ENCODE measurements at places on chromosomes 7 and 10.
A peak's percentile ranks its signal among the peaks of the same experiment; 100 is the strongest.

DNA sequence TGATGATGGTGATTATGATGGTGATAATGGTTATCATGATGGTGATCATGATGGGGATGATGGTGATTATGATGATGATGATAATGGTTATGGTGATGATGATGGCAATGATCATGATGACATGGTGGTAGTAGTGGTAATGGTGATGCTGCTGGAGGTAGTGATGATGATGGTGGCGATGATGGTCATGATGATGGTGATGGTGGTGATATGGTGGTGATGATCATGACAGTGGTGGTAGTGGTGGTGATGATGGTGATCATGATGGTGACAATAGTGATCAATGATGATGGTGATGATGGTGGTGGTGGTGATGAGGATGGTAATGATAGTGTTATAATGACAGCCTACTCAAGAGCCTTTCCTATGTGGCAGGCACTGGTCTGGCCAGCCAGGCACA lies 31.8 kb upstream of the DPYSL4 start:
- DNase-seq, result no peak

- DNase-seq, result peak; percentile 64
Observed at GRCh38 chr10:43396061-43396927, 12.7 kb downstream of the HNRNPF start.

DNA sequence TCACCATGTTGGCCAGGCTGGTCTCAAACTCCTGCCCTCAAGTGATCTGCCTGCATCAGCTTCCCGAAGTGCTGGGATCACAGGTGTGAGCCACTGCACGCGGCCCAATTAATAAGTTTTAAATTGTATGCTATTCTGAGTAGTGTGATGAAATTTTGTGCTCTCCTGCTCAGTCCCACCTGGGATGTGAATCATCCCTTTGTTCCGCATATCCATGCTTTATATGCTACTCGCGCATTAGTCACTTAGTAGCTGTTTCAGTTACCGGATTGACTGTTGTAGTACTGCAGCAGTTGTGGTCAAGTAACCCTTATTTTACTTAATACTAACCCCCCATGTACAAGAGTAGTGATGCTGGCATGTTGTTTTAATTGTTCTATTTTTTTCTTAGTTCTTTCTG lies 47.3 kb upstream of the OIT3 start:
- no peak for DNase-seq

DNA sequence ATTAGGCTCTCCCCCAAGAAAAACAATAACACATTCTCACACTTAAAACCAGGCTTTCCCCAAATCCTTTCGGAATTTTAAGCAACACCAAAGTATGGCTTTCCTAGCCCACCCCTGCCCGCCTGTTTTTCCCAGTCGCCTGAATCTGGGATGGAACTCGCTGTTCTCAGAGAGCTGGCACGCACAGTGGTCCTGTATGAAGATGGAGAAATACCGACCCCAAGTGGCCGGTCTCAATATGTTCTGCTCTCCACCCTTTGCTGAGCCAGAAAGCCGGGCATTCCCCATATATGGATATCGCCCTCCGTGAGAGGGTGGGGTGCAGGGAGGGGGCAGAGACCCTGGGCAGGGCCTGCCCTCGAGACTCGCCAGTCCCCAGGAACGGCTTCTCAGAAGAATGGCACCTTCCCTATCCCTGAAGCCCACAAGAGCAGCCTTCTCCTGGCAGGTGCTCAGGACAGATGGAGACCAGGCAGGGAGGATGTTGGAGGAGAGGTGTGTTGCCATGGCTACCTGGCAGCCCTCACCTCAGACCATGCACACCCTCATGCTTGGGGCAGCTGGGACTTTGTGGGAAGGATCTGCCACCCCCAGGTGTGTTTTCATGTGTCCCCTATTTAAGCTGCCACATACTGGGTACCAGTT lies 3.4 kb downstream of the TACR2 start:
- no peak for DNase-seq

DNA sequence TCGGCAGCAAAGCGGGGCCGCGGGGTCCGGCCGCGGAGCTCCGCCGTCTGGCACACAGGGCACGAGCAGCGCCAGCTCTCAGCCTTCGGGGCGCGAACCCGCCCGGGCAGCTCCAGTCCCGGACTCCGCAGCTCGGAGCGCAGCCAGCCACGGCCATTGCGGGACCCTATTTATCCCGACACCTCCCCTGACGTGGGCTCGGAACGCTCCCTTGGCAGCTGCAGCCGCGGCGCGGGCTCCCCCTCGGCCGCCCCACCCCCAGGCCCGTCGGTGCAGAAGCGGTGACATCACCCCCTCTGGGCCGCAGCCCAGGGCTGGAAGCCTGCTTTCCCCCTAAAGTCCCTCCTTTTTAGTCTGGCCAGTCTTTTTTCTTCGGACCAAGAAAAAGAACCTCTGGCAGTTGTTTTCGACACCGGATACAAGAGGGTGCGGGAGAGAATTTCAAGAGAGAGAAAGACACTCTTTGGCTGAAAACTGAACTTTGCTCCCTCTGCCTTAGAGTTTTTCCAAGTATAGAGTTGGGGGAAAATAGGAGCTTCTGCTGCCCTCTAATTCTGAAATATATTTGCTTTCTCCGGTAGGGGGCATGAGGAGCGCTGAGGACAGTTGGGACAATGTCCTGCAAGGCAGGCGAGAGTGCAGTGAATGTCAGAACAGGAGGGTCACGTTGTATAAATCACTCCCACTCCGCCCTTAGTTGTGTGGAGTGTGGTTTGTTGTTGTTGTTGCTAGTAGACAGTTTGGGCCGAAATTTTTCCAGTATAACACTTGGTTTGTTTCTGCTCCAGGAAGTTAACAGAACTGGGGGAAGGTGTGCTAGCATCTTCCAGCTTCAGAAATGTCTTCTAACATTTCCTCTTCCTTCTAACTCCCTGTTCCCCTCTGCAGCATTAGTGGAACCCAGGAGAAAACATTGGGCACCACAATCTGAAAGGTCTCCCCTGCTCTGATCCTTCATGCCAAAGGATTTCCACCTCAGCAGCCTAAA lies at the start of gene SFRP4:
TSS of gene SFRP4 (minus strand) at position 145 of the 988 bp plus-strand sequence. CDS start 280 bp downstream, outside the sequence.
- DNase-seq, result peak; percentile 27

DNA sequence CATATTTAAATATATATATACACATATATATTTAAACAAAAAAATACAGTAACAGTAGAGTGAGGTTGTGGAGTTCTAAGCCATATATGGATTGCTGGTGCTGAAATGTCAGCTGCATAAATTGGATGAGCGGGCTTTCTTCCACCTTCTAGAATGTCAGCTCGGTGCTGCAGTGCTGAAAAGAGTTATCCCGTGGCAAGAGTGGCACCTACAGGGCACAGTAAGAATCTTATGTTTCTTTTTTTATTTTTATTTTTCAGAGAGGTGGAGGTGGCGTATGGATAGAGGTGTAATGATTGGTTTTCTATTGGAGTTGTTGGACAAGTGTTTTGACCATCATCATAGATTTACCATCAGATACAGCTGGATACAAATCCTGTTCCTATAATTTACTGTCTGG lies 86.2 kb upstream of the DYNC1I1 start:
- no peak for DNase-seq

- DNase-seq, result no peak
Observed at GRCh38 chr10:100899171-100899570, 13.6 kb upstream of the SLF2 start.

DNA sequence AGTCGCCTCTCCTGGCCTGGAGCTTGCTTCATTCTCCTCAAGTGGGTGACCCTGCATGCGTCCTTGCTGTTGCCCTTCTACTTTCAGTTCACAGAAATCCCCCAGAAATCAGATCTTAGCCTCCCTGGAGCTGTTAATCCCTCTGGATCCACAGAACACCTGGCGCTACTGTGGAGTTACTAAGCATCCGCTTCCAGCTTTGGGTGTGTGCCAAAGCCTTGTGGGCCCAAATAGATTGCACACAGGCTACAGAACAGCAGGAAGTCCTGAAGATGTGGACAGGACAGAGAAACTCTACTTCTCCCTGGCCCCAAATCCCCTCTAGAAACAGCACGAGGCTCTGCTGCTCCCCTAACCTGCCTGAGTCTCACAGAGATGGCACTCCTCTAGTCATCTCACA lies 36.6 kb upstream of the PDLIM1 start:
- DNase-seq, result no peak

DNA sequence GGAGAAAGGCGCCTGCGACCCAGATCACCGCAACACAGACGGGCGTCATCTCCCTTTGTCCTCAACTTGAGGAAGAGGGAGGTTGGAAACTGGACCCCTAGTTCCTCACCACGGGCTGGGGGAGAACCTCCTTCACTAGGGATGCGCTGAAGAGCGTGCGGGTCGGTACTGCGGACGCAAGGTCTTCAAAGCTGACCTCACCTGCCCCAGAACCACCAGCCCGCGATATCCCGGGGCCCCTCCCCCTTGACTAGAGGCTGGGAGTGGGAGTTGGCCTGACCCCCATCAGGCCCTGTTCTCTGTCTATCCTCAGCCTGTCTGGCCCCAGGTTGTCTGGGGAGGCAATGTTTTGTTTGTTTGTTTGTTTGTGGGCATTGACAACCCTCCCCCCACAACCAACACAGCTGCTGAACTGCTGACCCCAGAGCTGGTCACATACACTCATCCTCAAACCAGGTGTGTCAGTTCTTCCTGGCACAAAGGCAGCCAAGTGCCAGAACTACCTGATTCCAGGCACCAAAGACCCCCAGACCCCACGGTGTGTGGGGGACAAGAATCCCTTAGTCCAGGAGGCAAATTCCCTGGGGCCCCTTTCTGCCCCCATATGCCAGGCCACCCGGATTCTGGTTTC lies 2.9 kb downstream of the NPM3 start:
- no peak for DNase-seq

- DNase-seq, result no peak
Observed at GRCh38 chr10:69486922-69487730, 35.9 kb downstream of the TSPAN15 start.

- DNase-seq, result no peak
Observed at GRCh38 chr10:50393784-50394467, 142.6 kb upstream of the ASAH2 start.

DNA sequence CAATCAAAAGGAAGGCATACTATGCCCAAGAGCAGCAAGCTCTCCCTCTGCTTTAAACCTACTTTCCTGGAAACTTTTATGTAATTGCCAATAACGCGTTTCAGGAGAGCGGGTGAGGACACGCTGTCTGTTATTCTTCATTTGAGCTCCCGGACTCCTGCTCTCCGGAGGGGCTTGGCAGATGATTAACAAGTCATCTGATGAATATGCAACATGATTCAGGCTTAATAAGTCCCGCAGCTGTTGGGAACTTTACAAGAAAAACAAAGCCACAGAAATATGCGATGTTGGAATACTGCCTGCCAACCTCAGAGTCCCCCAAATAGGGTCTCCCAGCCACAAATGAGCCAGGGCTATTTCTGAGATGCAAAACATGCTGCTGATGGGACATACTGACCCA lies 348.0 kb downstream of the GPAM start:
- no peak for DNase-seq

- no peak for DNase-seq
Observed at GRCh38 chr7:94394109-94394436, 622 bp upstream of the COL1A2 start.

GRCh38 chr7:150410131-150410530 lies 31.0 kb downstream of the ZNF775 start:
- no peak for DNase-seq

DNA sequence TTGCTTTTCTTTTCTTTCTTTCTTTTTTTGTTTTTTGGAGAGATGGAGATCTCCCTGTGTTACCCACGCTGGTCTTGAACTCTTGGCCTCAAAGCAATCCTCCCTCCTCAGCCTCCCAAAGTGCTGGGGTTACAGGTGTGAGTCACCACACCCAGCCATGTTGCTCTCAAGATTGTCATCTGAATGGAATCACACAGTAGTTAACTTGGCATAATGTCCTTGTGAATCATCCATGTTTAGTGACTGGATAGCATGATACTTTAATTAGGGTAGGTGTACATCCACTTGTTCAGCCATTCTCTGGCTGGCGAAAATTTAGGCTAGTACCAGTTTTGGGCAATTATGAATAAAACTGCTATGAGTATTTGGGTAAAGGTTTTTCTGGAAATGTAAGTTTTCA lies 15.4 kb upstream of the GRB10 start:
- no peak for DNase-seq

- no peak for DNase-seq
Observed at GRCh38 chr10:1513221-1513620, 224.1 kb downstream of the ADARB2 start.

All from progenitor cell of endocrine pancreas (in vitro differentiated cells).